ENCODE measurements at places on chromosomes 12 and 14. TPM values are rescaled to one million over a fixed set of nuclear protein-coding genes. Genes with fewer than 3 reads are reported as not detected.

DLK1 gene
- not detected for total RNA-seq

POTEM gene
- total RNA-seq: not detected

DNA sequence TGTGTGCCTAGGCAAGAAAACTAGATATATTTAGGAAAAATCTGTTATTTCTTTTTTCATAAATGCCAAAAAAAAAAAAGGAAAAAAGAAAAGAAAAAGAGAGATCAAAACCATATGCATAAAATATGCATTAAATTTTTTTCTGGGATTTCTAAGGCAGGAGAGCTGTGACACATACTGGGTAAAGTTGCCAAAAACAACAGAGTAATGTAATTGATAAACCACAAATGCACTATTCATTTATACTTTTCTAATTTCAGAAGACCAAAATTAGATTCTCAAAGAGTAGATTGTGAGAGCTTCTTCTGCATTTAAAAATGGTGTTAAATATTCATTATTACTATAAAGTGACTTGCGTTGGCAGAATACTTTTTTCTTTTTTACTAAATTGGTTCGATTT is 673.8 kb upstream of the MGAT4C start:
- H3K27ac ChIP-seq: no peak overlapping the region
- no peaks in the 10 kb centered on the region for H3K36me3 ChIP-seq
- no peaks in the 10 kb centered on the region for H3K27me3 ChIP-seq
- H3K4me1 ChIP-seq: no peaks in the 10 kb centered on the region
- no peak for DNase-seq
- H3K4me3 ChIP-seq: no peak overlapping the region

- H3K4me3 ChIP-seq: no peak overlapping the region
- H3K27me3 ChIP-seq: no peaks in the 10 kb centered on the region
- H3K36me3 ChIP-seq: peaks cover 25% of the 10 kb centered on the region
- H3K27ac ChIP-seq: no peak overlapping the region
- peaks cover 42% of the 10 kb centered on the region for H3K4me1 ChIP-seq
- DNase-seq: no peak
Observed at GRCh38 chr14:81178063-81178462, 42.7 kb downstream of the GTF2A1 start.
